ENCODE measurements at places on chromosomes 2 and 18. TPM values are rescaled to one million over a fixed set of nuclear protein-coding genes. Genes with fewer than 3 reads are reported as not detected.
A peak's percentile ranks its signal among the peaks of the same experiment; 100 is the strongest.

DNA sequence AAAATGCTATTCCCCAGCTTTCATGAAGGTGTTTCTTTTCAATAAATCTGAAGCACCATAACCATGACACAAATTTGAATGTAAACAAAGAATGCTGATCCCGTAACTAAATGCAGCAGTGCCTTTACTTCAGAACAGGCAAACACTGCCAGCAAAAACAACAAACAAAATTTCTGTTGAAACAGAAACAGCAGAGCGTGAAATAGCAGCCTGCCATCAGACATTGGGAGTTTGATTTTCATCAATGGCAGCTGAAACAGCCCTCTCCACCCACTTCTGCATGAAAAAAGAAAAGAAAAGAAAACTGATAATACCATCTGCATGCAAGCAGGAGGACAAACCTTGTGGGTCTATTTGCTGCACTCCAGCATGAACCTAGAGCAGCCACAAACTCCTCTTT, 128.3 kb downstream of the CDH2 start:
- H3K4me1 ChIP-seq = peaks cover 22% of the 10 kb centered on the region
- no peaks in the 10 kb centered on the region for H3K27me3 ChIP-seq
- no peak overlapping the region for H3K27ac ChIP-seq
- H3K4me3 ChIP-seq = no peak overlapping the region

Gene GALNT5
- total RNA-seq = 2.2 TPM

Gene FSIP2
- 0.86 TPM for total RNA-seq

DNA sequence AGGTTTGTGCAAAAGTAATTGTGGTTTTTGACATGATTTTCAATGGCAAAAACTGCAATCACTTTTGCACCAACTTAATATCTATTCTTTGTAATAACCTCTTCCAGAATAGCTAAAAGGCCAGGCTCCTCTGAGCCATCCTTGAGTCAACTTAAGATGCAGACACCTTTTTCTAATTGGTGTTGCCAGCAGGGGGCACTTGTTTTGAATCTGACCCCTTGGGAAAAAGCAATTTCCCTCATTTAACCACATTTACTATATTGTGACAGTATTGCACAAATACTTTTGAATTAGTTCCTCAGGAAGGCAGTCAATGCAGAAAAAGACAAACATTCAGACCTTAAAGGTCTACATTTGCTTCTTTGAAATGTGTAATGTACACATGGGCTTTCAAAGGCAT, 78.6 kb upstream of the GALNT5 start:
- peaks cover 23% of the 10 kb centered on the region for H3K4me1 ChIP-seq
- no peak overlapping the region for H3K27ac ChIP-seq
- H3K27me3 ChIP-seq = no peaks in the 10 kb centered on the region
- H3K4me3 ChIP-seq = no peak overlapping the region

GRCh38 chr18:13292736-13293135, 74.2 kb downstream of the LDLRAD4 start:
- no peak for DNase-seq
- no peaks in the 10 kb centered on the region for H3K27me3 ChIP-seq
- no peaks in the 10 kb centered on the region for H3K36me3 ChIP-seq
- no peaks in the 10 kb centered on the region for H3K4me1 ChIP-seq
- no peak overlapping the region for H3K4me3 ChIP-seq
- no peak overlapping the region for H3K27ac ChIP-seq

DNA sequence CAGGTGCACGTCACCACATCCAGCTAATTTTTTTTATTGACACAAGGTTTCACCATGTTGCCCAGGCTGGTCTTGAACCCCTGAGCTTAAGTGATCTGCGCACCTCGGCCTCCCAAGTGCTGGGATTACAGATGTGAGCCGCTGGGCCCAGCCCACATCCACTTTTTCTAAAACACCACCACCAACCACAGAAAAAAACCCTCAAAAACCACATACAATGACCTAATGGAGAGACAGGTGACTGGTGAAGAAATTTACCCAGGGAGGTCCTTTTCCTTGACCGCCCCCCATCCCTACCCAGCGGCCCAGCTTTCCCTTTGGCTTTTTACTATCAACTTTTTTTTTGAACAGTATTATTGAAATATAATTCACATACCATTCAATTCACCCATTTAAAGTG, 47.9 kb downstream of the CACNB4 start:
- H3K27me3 ChIP-seq = peaks cover 29% of the 10 kb centered on the region
- DNase-seq = no peak
- H3K27ac ChIP-seq = no peak overlapping the region
- no peaks in the 10 kb centered on the region for H3K36me3 ChIP-seq
- peaks cover 8% of the 10 kb centered on the region for H3K4me1 ChIP-seq
- H3K4me3 ChIP-seq = no peak overlapping the region

DNA sequence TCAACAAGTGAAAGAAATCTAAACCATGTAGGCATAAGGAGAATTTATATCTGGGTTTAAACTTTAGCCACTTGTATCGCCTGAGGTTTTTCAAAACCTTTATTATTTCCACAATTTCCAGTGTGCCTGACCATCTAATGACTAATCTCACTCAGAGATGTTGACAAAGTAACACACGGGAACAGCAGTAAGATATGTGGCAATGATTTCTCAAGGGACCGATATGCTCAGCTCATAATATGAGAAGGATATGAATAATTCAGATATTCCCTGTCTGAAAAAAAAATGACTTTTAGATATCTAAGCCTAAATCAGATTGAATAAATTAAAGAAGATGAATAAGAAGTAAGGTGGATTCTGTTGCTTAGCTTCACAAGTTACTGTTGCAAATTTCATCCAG, 43.5 kb downstream of the TMEM163 start:
- no peaks in the 10 kb centered on the region for H3K36me3 ChIP-seq
- H3K27ac ChIP-seq = no peak overlapping the region
- DNase-seq = no peak
- peaks cover 5% of the 10 kb centered on the region for H3K4me1 ChIP-seq

Gene HOXD11
- not detected for total RNA-seq

Gene ATP8B1
- 6.9 TPM for total RNA-seq

Gene GNAL
- 3.6 TPM for total RNA-seq

DNA sequence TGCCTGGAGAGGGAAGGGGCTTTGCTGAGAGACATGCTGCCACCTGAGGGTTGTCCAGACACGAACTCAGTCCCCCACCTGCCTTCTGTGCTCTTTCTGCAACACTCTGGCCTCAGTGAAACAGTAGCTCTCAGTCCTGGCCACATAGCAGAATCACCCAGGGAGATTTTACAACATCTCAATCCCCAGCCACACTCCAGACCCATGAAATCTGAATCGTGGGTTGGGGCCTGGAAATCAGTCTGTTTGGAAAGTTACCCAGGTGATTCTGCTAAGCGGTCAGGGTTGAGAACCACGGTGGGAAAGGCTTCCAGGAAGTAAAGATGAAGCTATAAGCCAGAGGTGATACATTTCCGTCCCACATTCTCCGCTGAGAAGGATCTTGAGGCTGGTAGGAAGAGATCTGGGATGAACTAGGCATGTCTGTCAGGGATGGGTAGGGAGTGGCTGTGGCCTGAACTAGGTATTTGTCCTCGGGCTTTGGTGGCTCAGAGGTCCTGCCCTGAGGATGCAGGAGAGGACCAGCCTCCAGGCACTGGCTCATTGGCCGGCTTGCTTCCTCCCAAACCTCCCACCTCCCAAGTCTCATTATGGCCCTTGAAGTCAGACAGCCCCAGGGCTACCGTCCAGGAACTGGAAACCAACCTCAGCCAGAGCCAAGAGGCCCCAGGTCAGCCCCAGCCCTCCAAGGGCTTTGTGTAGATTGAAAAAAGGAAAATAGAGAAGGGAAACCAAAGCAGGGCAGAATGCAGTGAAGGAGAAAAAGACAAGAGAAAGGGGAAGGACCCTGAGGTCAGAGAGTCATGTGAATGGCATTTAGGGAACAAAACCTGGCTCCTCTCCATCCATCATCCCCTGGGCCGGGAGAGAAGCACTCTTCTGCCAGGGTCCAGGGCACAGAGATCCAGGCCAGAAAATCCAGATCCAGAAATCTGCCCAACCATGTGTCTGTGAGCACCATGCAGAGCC, 119.6 kb downstream of the ZFP36L2 start:
- no peaks in the 10 kb centered on the region for H3K27me3 ChIP-seq
- peaks cover 14% of the 10 kb centered on the region for H3K4me1 ChIP-seq
- no peak overlapping the region for H3K27ac ChIP-seq
- DNase-seq = no peak

- H3K4me1 ChIP-seq = peaks cover 22% of the 10 kb centered on the region
- no peaks in the 10 kb centered on the region for H3K27me3 ChIP-seq
- H3K27ac ChIP-seq = peak overlapping the region; percentile 12
Observed at GRCh38 chr2:179104736-179105135, 54.8 kb upstream of the CCDC141 start.

GRCh38 chr2:145752091-145752806, 1232.3 kb upstream of the ZEB2 start:
- no peaks in the 10 kb centered on the region for H3K27me3 ChIP-seq
- peak overlapping the region; percentile 55 for H3K27ac ChIP-seq
- H3K4me1 ChIP-seq = peaks cover 18% of the 10 kb centered on the region
- DNase-seq = peak; percentile 82
- no peak overlapping the region for H3K4me3 ChIP-seq

DNA sequence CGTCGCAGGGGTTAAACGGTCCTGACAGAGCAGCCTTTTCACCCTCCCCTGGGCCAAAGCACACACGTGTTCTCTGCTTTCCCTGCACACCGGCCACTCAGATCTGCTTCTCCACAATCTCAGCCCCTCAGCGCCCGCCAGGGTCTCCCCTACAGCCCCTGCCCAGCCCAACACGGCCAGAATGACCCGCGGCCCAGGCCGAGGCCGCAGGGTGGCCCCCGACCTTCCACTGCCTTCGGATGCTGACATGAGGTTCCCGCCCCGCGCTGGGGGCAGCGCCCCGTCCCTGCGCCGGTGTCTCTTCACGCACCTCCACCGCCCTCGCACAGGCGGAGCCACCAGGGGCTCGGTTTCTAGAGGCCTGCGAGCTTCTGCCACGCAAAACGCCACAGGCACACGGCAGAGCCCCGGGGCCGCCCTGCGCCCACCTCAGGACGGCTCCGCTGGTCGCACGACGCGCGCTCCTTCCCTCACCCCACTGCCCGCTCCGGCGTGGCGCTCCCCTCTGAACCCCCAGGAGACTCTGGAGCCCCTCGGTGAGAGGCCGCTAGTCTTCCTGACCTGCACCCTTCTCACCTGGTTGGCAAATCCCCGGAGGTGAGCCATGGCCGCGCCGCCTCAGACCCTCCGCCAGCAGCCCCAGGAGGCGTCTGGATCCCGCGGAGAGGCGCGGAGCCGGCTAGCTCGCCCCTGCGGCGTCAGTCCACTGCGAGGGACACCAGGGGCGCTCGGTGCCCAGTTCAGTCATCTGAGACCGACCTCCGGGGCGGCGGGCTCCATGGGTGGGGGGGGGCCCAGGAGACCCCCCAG, 749 bp downstream of the STK25 start:
- peak overlapping the region; percentile 19 for H3K27ac ChIP-seq
- H3K4me1 ChIP-seq = peaks cover 15% of the 10 kb centered on the region
- peak overlapping the region; percentile 83 for H3K4me3 ChIP-seq
- DNase-seq = no peak
- no peaks in the 10 kb centered on the region for H3K36me3 ChIP-seq
- no peaks in the 10 kb centered on the region for H3K27me3 ChIP-seq

Gene LYG2
- not detected for total RNA-seq

GRCh38 chr2:22784566-22784965, 600.4 kb upstream of the KLHL29 start:
- no peaks in the 10 kb centered on the region for H3K36me3 ChIP-seq
- no peaks in the 10 kb centered on the region for H3K27me3 ChIP-seq
- H3K27ac ChIP-seq = no peak overlapping the region
- no peaks in the 10 kb centered on the region for H3K4me1 ChIP-seq

DNA sequence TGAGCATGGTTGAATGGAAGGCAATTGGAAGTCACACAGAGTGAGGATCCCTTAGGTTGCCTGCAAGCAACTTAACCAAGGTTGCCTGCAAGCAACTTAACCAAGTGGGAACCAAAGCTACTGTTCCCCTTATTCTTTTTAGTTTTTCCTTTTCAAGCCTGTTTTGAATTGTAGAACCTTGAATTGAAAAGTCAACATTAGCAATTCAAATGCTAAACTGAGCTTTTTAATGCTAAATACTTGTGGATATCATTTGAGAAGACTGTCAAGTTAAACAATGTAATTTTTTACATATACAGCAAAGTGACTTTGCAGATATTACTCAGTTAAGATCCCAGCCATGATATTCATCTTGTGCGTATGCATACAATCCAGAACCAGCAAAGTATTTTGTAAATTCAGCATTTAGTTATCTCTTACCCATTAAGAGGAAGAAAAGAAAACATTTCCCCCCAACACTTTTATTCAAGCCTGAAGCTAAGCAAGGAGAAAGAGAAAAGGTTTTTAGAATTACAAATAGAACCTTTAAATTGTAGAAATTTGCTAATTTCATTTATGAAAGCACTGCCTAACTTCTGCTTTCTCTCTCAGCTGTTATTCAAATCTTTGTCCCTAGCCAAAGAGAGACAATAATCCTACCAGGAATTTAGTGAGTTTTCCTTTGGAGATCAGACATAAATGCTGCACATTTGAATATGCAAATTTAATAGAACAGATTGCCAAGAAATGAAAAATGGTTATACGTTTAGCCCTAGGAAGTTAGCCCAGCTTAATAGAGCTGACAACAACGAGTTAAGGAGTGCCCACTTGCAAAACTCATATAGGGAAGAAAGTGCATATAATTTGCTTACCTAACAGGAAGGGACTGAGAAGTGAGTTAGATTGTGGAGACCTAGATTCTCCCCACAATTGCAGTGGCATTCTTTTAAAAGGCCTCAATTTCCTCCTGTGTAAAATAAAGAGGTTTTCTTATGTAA, 643.2 kb upstream of the PIK3C3 start:
- H3K27ac ChIP-seq = no peak overlapping the region
- H3K36me3 ChIP-seq = no peaks in the 10 kb centered on the region
- no peaks in the 10 kb centered on the region for H3K27me3 ChIP-seq
- no peaks in the 10 kb centered on the region for H3K4me1 ChIP-seq
- no peak for DNase-seq
- H3K4me3 ChIP-seq = no peak overlapping the region

- DNase-seq = no peak
- no peaks in the 10 kb centered on the region for H3K4me1 ChIP-seq
- H3K4me3 ChIP-seq = no peak overlapping the region
- H3K36me3 ChIP-seq = no peaks in the 10 kb centered on the region
Observed at GRCh38 chr18:75029481-75029880, 179.5 kb downstream of the PTGR3 start.
